ENCODE measurements at places on chromosomes 5 and 9. TPM values are rescaled to one million over a fixed set of nuclear protein-coding genes. Genes with fewer than 3 reads are reported as not detected.

The NFIB gene
- 160 TPM for total RNA-seq

The PCA3 gene
- 0.32 TPM for total RNA-seq

The DND1 gene
- 1.1 TPM for total RNA-seq

The ADRB2 gene
- total RNA-seq = 0.86 TPM

The ADAMTS6 gene
- total RNA-seq = 43.4 TPM

The SELENOP gene
- not detected for total RNA-seq

The IQGAP2 gene
- total RNA-seq = 4.7 TPM

The PTPN3 gene
- total RNA-seq = not detected

The CAMK2A gene
- total RNA-seq = not detected

The F2RL2 gene
- total RNA-seq = 10.2 TPM

The OTULIN gene
- total RNA-seq = 34.7 TPM

The SHB gene
- total RNA-seq = 22.3 TPM

DNA sequence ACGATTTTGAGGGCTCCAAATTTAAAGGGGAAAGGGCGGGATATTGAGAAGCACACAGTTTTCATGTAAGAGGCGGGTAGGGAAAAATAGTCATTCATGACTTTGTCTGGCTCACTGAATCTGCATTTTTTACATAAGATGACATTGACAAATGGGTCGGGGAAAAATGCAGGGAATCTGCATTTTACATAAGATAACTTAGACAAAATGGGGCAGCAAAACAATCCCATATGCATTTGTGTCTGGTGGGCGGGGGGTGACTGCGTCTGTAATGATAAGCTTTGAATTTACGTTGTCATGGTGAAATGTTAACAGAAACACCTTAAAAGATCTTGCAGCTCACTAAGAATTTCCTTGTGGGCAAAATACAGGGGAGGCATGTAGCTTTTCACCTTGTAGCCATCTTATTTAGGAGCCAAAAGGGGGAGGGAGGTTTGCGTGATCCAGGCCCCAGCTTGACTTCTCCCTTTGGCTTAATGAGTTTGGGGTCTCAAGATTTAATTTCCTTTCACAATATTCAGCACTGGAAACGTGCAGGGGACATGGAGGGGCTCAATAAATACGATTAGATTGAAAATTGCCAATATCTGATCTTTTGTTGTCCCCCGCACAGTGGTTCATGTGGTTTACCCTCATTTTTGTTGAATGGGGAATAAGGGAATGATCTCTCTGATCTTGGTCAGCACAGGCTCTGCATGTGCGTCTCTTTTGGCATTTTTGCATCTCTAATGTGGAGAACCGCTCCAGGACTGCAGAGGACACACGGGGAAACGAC is 41.1 kb upstream of the GADD45G start:
- no peak overlapping the region for H3K27ac ChIP-seq
- H3K4me1 ChIP-seq = no peaks in the 10 kb centered on the region
- H3K4me3 ChIP-seq = no peak overlapping the region
- DNase-seq = no peak
- no peaks in the 10 kb centered on the region for H3K36me3 ChIP-seq

DNA sequence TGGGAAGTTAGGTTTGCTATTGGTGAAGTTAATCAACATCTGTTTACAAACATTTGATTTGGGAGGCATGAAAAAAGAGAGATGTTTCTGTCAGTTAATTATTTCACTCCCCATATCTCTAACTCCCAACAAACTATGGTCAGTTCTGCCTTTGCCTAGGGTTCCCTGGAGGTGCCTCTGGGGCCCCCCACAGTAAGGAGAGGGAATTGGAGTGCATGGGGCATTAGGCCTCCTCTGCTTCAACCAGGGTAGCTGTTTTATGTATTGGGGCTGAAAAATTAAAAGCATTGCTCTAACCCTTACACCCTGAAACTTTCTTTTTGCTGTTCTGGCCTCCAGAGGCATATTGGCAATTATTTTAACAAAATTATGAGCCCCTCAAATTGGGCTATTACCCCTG is 32.3 kb downstream of the RUSC2 start:
- peaks cover 51% of the 10 kb centered on the region for H3K4me1 ChIP-seq
- H3K27ac ChIP-seq = no peak overlapping the region
- no peaks in the 10 kb centered on the region for H3K36me3 ChIP-seq

- no peaks in the 10 kb centered on the region for H3K36me3 ChIP-seq
- peaks cover 10% of the 10 kb centered on the region for H3K27me3 ChIP-seq
- DNase-seq = peak; percentile 75
- no peak overlapping the region for H3K27ac ChIP-seq
These were observed 211.6 kb downstream of the MAST4 start for GRCh38 chr5:66807743-66808142.

DNA sequence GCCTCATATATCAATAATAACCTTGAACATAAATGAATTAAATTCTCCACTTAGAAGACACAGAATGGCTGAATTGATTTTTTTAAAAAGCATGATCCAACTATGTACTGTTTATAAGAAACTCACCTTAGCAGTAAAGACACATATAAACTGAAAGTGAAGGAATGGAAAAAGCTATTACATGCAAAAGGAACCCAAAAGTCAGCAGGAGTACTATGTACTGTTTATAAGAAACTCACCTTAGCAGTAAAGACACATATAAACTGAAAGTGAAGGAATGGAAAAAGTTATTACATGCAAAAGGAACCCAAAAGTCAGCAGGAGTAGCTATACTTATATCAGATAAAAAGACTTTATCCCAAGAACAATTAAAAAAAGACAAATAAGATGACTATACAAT is 204.8 kb downstream of the TMEM161B start:
- no peaks in the 10 kb centered on the region for H3K27me3 ChIP-seq
- no peak overlapping the region for H3K4me3 ChIP-seq
- no peak for DNase-seq
- H3K36me3 ChIP-seq = no peaks in the 10 kb centered on the region
- H3K27ac ChIP-seq = no peak overlapping the region

- H3K4me1 ChIP-seq = no peaks in the 10 kb centered on the region
- no peak overlapping the region for H3K27ac ChIP-seq
- H3K36me3 ChIP-seq = no peaks in the 10 kb centered on the region
- H3K4me3 ChIP-seq = no peak overlapping the region
These were observed 164.5 kb downstream of the DCP2 start for GRCh38 chr5:113140837-113141671.

- H3K27ac ChIP-seq = no peak overlapping the region
- DNase-seq = no peak
- no peak overlapping the region for H3K4me3 ChIP-seq
- peaks cover 22% of the 10 kb centered on the region for H3K4me1 ChIP-seq
- no peaks in the 10 kb centered on the region for H3K36me3 ChIP-seq
- no peaks in the 10 kb centered on the region for H3K27me3 ChIP-seq
These were observed 11.8 kb upstream of the CXXC5 start for GRCh38 chr5:139636207-139636792.

- no peaks in the 10 kb centered on the region for H3K36me3 ChIP-seq
- peak overlapping the region; percentile 45 for H3K27ac ChIP-seq
- H3K4me1 ChIP-seq = peaks cover 42% of the 10 kb centered on the region
- no peak overlapping the region for H3K4me3 ChIP-seq
- peak; percentile 70 for DNase-seq
These were observed 12.6 kb downstream of the RAPGEF1 start for GRCh38 chr9:131727184-131727759.

DNA sequence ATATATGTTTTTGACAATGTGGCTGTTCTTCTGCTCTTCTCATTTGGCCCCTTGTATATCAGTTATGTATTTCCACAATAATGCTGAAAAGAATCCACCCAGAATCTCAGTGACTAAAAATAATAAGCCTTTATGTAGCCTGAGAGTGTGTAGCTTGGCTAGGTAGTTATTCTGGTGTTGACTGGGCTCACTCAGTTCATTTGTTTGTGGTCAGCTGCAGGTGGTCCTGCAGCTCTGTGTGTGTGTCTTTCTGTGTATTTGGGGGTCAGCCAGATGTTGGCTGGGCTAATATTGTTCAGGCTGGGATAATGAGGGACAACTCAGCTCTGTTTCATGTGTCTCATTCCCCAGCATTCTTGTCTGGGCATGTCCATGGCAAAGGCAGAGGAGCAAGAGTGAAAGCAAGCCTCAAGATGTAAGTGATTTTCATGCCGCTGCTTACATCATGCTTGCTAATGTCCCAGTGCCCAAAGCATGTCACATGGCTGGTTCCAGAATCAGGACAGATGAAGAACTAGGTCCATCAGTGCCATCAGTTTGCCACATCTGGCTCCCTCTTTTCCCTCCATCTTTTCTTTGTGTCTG is 162.8 kb downstream of the KCTD16 start:
- no peaks in the 10 kb centered on the region for H3K27me3 ChIP-seq
- no peaks in the 10 kb centered on the region for H3K4me1 ChIP-seq
- no peak for DNase-seq

DNA sequence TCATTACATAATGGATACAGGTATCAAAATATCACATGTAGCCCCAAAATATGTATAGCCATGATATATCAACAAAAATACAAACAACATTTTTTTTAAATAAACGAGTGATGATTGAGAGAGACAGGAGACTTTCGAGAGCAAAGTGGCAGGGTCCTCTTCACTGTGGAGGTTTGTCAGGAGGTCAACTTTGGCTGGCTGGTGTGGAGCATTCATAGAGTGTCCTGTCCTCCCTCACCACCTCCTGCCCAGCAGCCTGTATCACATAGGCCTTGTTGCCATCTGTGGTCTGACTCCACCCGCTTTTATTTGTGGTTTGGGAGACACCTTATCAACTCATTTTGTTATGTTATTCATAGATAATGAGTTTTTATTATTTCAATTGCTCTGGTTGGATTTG is 206.9 kb downstream of the SYK start:
- no peaks in the 10 kb centered on the region for H3K36me3 ChIP-seq
- DNase-seq = no peak
- no peak overlapping the region for H3K27ac ChIP-seq
- H3K4me3 ChIP-seq = no peak overlapping the region

DNA sequence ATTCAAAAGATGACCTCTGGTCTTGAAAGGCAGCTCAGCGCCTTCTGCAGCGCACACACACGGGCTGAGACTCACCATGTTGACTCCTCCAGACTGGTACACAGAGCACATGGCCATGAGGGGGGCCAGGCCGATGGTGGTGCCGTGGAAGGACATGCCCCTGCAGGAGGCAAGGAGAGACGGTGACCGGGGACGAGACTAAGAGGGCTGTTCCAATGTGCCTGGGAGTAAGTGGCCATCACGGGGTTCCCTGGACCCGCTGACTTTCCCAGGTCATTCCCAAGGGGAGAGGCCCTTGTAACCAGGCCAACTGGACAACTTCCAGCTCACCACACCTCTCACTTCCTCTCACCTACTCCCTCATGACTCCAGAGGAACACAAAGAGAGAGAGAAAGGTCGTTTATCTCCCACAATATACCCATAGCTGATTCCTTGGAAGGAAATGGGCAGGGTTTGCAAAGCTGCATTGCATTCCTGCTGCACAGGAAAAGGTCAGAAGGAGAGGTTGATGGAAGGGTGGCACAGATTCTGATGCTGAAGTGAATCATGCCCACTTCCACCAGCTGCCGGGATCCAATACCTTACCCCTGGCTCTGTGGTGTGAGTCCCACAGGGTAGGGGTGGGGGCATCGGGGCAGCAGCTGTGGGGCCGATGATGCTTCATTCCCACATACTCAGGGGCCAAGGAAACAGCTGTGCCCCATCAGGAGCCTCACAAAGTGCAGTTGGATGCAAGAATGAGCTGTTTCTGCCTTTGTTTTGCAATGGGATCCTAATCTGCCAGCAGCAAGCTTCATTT is 47.2 kb downstream of the NIPAL4 start:
- peaks cover 36% of the 10 kb centered on the region for H3K4me1 ChIP-seq
- peak overlapping the region; percentile 14 for H3K27ac ChIP-seq
- peaks cover 3% of the 10 kb centered on the region for H3K36me3 ChIP-seq
- no peaks in the 10 kb centered on the region for H3K27me3 ChIP-seq
- no peak overlapping the region for H3K4me3 ChIP-seq

GRCh38 chr5:136155761-136156160 is 23.1 kb downstream of the SMAD5 start:
- H3K4me1 ChIP-seq = no peaks in the 10 kb centered on the region
- no peak overlapping the region for H3K4me3 ChIP-seq
- H3K27ac ChIP-seq = no peak overlapping the region

DNA sequence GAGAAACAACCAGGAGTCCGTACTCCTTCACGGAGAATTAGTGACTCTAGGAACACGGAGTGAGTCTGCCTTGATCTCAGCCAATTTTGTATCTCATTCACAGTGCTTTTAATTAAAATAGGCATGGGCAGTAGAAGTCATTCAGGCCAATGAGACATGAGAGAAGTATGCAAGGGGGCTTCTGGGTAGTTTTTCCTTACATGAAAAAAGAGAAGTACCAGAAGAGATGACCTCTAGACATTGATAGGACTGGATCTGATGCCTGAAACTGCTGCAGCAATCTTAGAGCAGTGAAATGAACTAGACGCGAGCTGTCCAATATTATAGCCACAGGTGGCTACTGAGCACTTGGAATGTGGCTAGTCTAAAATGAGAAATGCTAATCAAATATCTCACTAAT is 187.7 kb upstream of the TLE4 start:
- no peak overlapping the region for H3K4me3 ChIP-seq
- H3K4me1 ChIP-seq = no peaks in the 10 kb centered on the region
- no peaks in the 10 kb centered on the region for H3K36me3 ChIP-seq
- DNase-seq = no peak

DNA sequence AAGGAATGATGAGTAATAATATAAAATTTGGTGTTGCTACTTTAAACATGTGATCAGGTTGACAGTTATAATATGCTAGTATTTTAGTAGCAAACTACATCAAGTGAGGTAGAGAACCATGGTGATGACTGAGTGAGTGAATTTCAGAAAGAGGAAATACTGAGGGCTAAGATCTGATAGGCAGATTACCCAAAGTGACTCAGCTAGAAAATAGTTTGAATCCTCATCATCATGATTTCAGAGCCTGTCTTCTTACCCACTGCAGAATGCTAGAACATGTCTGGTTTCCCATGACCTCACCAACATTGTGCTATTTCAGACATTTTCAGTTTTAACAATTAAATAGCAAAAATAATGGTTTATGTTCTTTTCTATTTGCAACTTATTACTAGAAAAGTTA is 602.1 kb downstream of the TAF11L14 start:
- no peaks in the 10 kb centered on the region for H3K36me3 ChIP-seq
- H3K4me3 ChIP-seq = no peak overlapping the region
- no peak for DNase-seq
- no peak overlapping the region for H3K27ac ChIP-seq

- H3K36me3 ChIP-seq = peaks cover 2% of the 10 kb centered on the region
- no peaks in the 10 kb centered on the region for H3K4me1 ChIP-seq
- no peak overlapping the region for H3K27ac ChIP-seq
- no peak for DNase-seq
These were observed 96.5 kb downstream of the SMIM23 start for GRCh38 chr5:171882118-171882517.

- H3K27ac ChIP-seq = no peak overlapping the region
- no peaks in the 10 kb centered on the region for H3K36me3 ChIP-seq
- no peaks in the 10 kb centered on the region for H3K4me1 ChIP-seq
- no peak overlapping the region for H3K4me3 ChIP-seq
- H3K27me3 ChIP-seq = no peaks in the 10 kb centered on the region
- DNase-seq = peak; percentile 9
These were observed 157.7 kb upstream of the POU5F2 start for GRCh38 chr5:93899026-93899600.

GRCh38 chr9:109253637-109254284 is 67.1 kb downstream of the EPB41L4B start:
- no peak overlapping the region for H3K4me3 ChIP-seq
- DNase-seq = no peak
- no peaks in the 10 kb centered on the region for H3K36me3 ChIP-seq
- no peaks in the 10 kb centered on the region for H3K27me3 ChIP-seq
- H3K27ac ChIP-seq = no peak overlapping the region
